ENCODE measurements at places on chromosomes 3 and 15.
A peak's percentile ranks its signal among the peaks of the same experiment; 100 is the strongest.

DNA sequence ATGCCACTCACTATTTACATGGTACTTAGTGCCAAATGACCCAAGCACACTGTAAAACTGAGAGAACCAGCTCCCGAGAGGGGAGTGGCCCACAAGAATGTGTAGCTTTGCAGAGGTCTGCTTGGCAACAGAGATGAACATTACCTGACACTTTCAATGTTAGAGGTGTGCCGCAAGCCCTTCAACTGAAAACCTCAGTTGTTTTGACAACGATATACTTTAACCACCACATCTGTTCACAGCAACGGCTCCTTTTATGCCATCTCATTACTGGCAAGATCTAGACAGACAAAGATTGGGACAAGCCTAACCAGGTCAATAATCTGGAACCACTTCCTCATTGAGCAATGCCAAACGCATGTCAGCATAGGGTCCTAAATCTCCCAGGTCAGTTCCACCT lies 23.7 kb downstream of the NEK10 start:
- DNase-seq = no peak

GRCh38 chr3:171317171-171317570 lies 143.0 kb downstream of the TNIK start:
- no peak for DNase-seq

GRCh38 chr15:70781236-70781635 lies 17.9 kb upstream of the UACA start:
- no peak for DNase-seq

DNA sequence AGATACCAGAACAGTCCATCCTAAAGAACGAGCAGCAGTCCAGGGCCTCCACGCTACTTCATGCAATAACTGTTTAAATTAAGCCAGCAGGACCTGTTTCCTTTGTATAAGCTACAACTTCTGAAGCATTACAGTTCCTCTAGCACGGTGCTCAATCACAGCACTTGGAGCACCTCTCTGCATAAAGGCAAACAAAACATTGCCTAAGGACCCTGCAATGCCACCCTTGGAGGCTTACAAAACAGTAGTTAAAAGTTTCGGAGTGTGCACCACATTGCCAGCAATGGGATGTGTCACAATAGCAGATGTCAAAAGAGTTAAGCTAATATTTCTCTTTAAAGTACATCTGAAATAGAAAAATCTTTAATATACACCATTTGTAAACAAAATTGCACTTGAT lies 2.6 kb upstream of the VPS39 start:
- no peak for DNase-seq

DNA sequence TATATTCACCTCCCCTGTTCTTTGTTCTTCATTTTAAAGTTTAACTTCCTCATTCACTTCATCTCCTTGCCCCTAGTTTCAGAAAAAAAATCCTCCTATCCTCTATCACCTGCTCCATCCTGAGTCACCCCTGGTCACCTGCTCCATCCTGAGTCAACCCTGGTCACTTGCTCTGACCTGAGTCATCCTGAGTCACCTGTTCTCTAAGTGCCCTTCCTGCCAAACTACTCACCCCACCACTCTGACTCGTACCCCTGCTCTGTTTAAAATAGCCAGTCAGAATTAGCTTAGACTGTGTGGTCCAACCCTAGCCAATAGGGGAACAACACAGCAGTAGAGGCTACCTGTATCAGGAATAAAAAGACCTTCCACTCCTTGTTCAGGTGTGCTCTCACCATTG lies 716.9 kb downstream of the ZBBX start:
- no peak for DNase-seq

DNA sequence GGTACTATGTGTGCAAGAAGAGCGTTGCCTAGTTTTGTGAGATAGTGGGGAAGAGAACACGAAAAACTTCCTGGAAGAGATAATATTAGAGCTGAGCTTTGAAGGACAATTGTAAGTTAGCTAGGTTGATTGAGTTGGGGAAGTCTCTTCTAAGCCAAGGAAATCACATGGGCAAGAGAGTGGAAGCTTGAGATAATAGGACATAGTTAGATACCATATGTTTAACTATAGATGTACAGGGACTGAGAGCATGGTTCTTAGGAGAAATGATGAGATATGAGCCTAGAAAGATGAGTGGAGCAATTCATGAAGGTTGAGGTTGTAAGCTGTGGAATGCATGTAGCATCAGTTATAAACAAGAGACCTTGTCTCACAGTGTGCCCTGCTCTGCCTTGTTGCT lies 30.1 kb upstream of the AQP9 start:
- no peak for DNase-seq

DNA sequence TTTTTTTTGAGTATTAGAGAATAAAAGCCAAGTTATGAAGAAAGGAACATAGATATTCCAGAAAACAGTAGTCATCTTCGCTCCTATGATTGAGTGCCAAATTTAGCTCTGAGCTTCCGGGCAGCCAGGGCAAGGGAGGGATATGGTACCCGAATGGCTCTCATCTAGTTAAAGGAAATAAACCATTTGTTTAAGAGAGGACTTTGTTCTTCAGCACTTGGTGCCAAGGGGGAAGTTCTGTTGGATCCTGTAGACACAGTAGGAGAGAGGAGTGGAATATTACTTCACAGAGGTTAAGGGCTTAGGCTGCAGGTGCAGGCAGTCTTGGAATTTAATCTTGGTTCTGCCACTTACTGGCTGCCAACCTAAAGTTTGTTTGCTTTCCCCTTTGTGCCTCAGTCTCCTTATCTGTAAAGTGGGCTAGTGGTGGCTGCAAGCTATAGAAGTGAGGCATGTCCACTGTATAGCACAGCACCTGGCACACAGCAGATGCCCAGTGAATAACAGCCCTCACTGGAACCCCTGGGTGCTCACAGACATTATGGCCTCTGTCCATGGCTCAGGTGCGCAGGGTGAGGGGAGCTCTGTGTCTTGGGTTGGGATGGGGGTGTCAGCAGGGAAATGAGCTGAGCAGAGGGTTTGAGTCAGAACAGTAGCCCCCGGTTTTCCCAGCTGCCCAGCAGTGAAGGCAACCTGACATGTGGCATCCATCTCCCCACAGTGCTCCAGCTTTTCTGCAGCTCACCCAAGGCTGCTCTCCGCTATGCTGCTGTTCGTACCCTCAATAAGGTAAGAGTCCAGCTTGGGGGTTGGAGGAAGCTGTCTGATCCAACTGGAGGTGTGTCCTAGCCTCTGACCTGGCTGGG lies 10.4 kb downstream of the COPG1 start:
- DNase-seq = no peak

DNA sequence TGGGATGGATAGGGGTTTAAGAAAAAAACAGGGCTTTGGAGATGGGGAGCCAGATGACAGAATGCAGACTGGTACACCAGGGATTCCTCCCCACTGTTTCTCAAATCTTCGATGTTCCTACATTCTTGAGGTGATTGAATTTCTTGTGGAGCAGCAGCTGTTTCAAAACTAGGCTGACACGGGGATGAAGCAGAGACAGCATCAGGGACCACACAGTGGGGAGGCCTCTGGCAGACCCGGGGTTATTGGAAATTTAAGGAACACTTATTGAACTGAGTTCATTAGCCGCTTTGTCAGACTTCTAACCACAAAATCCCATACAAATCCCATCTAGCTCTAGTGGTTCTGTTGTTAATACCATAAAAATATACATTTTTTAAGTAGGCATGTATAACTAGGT lies 621.4 kb upstream of the GBE1 start:
- DNase-seq = no peak

GRCh38 chr3:17057321-17057720 lies 172.6 kb downstream of the PLCL2 start:
- DNase-seq = peak; percentile 69

Measured in IMR-90 (cell line).